Suprapubic skin (tissue), 4 donors: ENCODE measurements at places on chromosomes 3 and 15.

DNA sequence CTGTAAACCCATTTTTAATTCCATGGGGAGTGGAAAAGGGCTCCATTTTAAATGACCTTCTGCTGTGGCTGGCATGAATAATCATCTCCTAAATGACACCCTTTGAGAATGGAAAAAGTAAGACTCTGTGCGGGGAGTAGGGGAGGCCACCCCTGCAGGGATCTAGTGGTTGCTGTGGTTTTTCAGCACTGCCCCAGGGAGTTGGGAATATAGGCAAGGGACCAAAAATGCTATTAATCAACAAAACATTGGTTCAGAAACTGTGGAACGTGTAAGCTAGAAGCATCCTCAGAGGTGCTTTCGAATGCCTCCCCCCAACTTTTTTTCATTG, 30.1 kb upstream of the ADAMTS7 start:
- H3K27me3 ChIP-seq, result no peaks in the 10 kb centered on the region
- no peak overlapping the region for H3K27ac ChIP-seq
- H3K4me3 ChIP-seq, result no peak overlapping the region
- no peaks in the 10 kb centered on the region for H3K36me3 ChIP-seq

- peaks cover 17% of the 10 kb centered on the region for H3K4me1 ChIP-seq
- peaks cover 3% of the 10 kb centered on the region for H3K36me3 ChIP-seq
- H3K4me3 ChIP-seq, result no peak overlapping the region
- H3K27me3 ChIP-seq, result no peaks in the 10 kb centered on the region
- H3K27ac ChIP-seq, result no peak overlapping the region
Observed at GRCh38 chr3:16478516-16478915, 35.0 kb downstream of the RFTN1 start.

DNA sequence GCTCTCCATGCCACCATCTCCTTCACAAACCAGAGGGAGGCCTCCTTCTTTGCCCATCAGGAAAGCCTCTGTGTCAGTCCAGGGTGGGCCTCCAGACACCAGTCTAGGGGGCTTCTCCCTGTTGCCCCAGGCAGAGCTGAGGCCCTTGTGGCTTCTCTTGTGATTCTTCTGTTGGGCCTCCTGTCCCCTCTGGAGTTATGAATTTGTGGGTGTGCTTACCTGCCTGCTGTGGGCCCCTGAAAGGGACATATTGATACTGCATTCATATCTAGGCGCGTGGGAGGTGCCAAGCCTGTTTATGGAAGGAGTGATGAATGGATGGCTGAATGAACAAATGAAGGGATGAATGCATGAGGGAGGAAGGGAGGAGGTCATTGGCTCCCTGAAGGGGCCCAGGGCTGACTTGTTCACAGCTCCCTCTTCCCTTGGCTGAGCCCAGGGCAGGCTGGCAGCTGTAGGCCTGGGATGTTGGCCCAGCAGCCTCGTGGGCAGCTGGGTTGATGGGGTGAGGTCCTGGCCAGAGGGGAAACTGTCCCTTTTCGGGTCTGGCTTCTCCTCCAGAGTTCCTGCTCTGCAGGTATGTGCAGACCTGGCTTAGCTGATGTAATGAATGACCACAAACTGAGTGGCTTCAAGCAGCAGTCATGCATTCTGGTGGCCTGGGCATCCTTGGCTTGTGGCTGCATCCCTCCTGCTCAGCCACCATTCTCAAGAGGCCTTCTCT, 195.4 kb downstream of the GOLGA6L6 start:
- H3K36me3 ChIP-seq, result no peaks in the 10 kb centered on the region
- no peak overlapping the region for H3K4me3 ChIP-seq
- no peaks in the 10 kb centered on the region for H3K27me3 ChIP-seq
- DNase-seq, result peak; percentile 74
- no peaks in the 10 kb centered on the region for H3K4me1 ChIP-seq

DNA sequence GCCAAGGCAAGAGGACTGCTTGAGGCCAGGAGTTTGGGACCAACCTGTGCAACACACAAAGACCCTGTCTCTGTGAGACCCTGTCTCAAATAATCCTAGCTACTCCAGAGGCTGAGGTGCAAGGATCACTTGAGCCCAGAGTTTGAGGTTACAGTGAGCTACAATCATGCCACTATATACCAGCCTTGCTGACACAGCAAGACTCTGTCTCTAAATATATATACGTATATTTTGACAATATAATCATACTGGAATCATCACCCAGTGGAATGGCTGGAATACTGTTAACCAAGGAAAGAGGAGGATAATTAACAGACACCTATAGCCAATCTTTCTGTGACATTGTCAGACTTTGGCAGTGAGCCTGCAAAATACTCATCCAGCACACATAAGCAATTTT, 9.0 kb upstream of the MAP1A start:
- H3K27ac ChIP-seq, result peak overlapping the region; percentile 88
- no peaks in the 10 kb centered on the region for H3K27me3 ChIP-seq
- no peaks in the 10 kb centered on the region for H3K36me3 ChIP-seq
- DNase-seq, result no peak

DNA sequence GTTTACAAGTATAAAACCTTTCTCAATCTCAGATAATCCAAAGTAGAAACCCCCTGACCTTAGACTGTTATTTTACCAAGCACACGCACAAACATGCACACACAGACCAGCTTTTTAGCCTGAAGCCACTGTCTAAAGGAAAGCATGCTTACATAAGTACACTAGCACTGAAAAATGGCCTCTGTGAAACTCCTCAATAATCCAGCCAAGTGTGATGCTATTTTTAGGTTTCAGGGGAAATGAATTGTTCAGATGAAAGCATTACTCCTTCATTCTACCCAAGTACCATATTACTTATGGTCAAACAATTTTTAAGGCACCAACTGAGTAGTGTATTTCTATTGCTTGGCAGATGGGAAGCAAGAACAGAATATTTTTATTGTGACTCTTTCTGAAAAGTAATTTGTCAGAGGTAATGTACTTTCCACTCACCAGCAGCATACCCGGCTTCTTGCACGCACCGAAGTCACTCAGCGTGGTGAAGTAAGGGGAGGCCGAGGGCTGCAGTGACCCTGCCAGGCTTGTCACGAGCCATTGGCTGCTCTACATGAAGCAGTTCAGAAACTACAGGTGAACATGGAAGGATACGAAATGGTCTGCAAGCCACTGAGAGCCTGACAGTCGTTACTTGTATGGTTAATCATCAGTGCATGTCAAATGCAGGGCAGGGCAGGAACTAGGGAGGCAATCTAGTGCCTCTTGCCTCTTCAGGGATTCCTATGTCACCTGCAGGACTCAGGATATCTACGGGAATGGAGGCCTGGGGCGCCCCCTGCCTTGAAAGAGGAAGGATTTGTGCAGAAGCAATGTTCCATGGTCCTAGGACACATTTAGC, 106.7 kb downstream of the GABRB3 start:
- H3K4me1 ChIP-seq, result peaks cover 11% of the 10 kb centered on the region
- H3K4me3 ChIP-seq, result no peak overlapping the region
- H3K27me3 ChIP-seq, result no peaks in the 10 kb centered on the region
- H3K36me3 ChIP-seq, result no peaks in the 10 kb centered on the region

DNA sequence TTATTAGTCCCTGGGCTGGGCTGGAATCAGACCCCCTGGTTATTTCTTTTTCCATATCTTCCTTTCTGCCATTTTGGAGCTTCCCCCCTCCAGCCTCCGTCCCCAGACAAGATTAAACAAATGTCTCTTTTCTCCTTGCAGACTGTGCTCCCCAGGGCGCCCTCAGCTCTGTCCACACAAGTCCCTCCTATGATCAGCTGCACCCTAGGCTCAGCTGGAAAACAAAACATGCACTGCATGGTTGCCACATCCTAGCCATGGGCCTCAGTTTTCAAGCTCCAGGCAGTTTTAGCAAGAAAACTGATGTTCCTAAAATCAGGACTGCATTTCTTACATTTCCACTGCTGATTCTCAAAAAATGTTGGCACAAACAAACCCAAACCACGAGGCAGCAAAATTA, 23.5 kb upstream of the RFTN1 start:
- no peaks in the 10 kb centered on the region for H3K36me3 ChIP-seq
- no peak overlapping the region for H3K4me3 ChIP-seq
- no peak for DNase-seq
- no peaks in the 10 kb centered on the region for H3K27me3 ChIP-seq

GRCh38 chr3:146160321-146160963, 542 bp downstream of the PLOD2 start:
- peaks cover 36% of the 10 kb centered on the region for H3K4me1 ChIP-seq
- no peaks in the 10 kb centered on the region for H3K36me3 ChIP-seq
- H3K4me3 ChIP-seq, result peak overlapping the region; percentile 90
- peak; percentile 77 for DNase-seq
- H3K27ac ChIP-seq, result peak overlapping the region; percentile 90

GRCh38 chr3:50365842-50366220, 6.5 kb upstream of the TMEM115 start:
- peaks cover 23% of the 10 kb centered on the region for H3K4me1 ChIP-seq
- H3K27me3 ChIP-seq, result no peaks in the 10 kb centered on the region
- DNase-seq, result no peak
- H3K4me3 ChIP-seq, result peak overlapping the region; percentile 72

- no peak overlapping the region for H3K27ac ChIP-seq
- no peaks in the 10 kb centered on the region for H3K36me3 ChIP-seq
- H3K4me3 ChIP-seq, result no peak overlapping the region
Observed at GRCh38 chr3:181699171-181699903, 12.4 kb upstream of the SOX2 start.

DNA sequence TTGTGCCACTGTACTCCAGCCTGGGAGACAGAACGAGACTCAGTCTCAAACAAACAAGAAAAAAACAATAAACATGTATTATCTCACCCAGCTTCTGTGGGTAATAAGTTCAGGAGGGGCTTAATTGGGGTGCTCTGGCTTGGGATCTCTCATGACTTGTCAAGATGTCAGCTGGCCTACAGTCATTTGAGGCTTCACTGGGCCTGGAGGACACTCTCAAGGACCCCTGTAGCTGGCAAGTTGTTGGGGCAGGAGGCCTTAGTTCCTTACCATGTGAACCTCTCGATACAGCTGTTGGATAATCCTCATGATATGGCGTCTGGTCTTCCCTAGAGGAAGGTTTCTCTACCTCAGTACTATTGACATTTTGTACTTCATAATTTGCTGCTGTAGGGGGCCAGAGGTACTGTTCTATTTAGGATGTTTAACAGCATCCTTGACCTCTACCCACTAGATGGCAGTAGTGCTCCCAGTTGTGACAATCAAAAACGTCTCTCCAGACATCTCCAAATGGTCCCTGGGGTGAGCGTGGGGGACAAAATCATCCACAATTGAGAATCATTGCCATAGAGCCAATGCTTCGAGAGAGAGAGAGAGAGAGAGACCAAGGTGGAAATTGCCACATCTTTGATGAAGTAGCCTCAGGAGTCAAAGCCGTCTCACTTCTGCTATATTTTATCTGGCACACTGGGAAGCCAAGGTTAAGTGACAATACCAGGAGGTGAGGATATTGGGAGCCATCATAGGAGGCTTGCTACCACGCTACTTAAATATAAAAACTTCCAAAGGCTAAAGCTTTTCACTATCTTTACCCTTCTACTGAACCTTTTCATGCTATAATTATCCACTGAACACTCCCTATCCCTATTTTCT, 23.9 kb upstream of the SLTM start:
- no peaks in the 10 kb centered on the region for H3K27me3 ChIP-seq
- no peak overlapping the region for H3K27ac ChIP-seq
- no peak for DNase-seq

DNA sequence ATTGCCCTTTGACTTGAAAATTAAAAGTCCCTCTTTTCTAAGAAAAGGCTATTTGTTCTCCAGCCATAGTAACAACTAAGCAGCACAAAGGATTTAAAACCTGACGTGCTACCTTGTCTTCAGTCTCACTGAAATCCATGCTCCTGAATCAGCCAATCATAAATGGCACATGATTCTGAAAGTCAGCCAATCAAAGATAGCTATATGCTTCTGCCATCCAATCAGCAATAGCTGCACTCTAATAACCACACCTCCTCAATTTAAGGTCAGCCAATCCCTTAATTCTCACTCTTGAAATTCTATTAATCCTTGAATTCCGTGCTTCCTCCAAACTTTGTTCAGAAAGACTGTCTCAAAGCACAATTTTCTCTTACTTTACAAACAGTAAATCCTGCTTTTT, 53.5 kb upstream of the ACAN start:
- DNase-seq, result no peak
- no peak overlapping the region for H3K4me3 ChIP-seq
- peaks cover 2% of the 10 kb centered on the region for H3K27me3 ChIP-seq
- H3K27ac ChIP-seq, result no peak overlapping the region
- no peaks in the 10 kb centered on the region for H3K4me1 ChIP-seq

DNA sequence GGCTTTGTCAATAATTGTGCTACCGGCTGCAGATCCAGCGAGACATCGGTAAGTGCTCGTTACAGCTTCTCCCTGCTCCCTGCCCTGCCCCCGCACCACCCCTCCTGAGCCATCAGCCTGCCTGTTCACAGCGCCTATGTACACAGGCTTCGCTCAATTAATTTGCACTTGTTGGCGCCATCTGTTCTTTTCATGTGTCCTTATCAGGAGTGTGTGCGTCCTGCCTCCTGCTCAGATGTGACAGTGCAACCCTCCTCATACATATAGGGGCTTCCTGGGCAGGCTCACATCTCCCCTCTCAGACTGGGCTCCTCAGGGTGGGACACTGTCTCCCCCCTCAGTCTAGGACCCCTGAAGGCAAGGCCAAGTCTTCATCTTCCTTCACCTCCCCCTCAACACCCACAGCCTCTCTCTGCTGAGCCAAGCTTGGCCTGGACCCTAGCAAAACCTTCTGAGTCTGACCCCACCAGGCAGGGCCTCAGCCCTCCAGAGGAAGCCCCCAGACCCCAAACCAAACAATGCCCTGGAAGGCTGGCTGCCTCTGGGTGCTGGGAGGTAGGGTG, 54.9 kb downstream of the CYP11A1 start:
- no peaks in the 10 kb centered on the region for H3K36me3 ChIP-seq
- DNase-seq, result no peak
- H3K27ac ChIP-seq, result no peak overlapping the region
- H3K4me3 ChIP-seq, result no peak overlapping the region
- H3K27me3 ChIP-seq, result peaks cover 15% of the 10 kb centered on the region

DNA sequence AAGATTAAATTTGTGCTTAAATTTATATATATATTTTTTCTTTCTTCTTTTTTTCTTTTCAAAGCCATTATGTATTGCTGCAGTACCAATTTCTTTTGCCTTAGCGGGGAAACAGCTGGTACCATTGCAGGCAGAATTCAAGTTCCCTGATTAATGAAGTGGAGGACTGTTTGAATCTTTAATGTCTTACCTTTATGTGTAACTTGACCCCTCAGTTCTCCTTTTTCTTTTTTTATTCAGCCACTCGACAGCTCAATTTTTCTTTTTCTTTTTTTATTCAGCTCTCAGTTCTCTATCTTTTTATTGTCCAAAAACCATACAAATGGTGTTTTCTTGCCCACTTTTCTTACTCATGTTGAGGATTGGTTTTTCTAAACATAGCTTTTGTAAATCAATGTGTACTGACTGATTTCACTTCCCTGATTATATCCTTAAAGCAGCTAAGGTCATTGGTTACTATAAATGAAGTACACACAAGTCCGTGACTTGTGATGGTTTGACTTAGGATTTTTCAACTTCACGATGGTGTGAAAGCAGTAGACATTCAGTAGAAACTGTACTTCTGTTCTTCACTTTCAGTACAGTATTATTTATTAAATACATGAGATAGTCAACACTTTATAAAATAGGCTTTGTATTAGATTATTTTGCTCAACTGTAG, 22.8 kb downstream of the ATP2C1 start:
- H3K27ac ChIP-seq, result no peak overlapping the region
- no peaks in the 10 kb centered on the region for H3K27me3 ChIP-seq
- peaks cover 4% of the 10 kb centered on the region for H3K36me3 ChIP-seq

GRCh38 chr3:172247525-172248274, 200.6 kb downstream of the GHSR start:
- peaks cover 8% of the 10 kb centered on the region for H3K36me3 ChIP-seq
- peaks cover 19% of the 10 kb centered on the region for H3K4me1 ChIP-seq
- peak overlapping the region; percentile 48 for H3K27ac ChIP-seq
- DNase-seq, result no peak
- no peak overlapping the region for H3K4me3 ChIP-seq
